Esophagus (tissue), 2 donors: ENCODE measurements at places on chromosomes 5 and 9. TPM values are rescaled to one million over a fixed set of nuclear protein-coding genes. Genes with fewer than 3 reads are reported as not detected.

Gene FAM169A
- 0.28 TPM for polyA plus RNA-seq

Gene MARCHF3
- 1.5 TPM for polyA plus RNA-seq

Gene GRM6
- polyA plus RNA-seq, result not detected

Gene MEF2C
- polyA plus RNA-seq, result 1.7 TPM

Gene OBP2B
- polyA plus RNA-seq, result not detected

Gene CDKN2B-AS1
- polyA plus RNA-seq, result 0.28 TPM

Gene WDR31
- 1.6 TPM for polyA plus RNA-seq
